Stimulated activated CD4-positive, alpha-beta T cell treated with anti-CD3 and anti-CD28 coated beads, TNF-alpha, amount 100 ng/mL, for 24 hours (primary cell): ENCODE measurements at places on chromosomes 5 and 9.

DNA sequence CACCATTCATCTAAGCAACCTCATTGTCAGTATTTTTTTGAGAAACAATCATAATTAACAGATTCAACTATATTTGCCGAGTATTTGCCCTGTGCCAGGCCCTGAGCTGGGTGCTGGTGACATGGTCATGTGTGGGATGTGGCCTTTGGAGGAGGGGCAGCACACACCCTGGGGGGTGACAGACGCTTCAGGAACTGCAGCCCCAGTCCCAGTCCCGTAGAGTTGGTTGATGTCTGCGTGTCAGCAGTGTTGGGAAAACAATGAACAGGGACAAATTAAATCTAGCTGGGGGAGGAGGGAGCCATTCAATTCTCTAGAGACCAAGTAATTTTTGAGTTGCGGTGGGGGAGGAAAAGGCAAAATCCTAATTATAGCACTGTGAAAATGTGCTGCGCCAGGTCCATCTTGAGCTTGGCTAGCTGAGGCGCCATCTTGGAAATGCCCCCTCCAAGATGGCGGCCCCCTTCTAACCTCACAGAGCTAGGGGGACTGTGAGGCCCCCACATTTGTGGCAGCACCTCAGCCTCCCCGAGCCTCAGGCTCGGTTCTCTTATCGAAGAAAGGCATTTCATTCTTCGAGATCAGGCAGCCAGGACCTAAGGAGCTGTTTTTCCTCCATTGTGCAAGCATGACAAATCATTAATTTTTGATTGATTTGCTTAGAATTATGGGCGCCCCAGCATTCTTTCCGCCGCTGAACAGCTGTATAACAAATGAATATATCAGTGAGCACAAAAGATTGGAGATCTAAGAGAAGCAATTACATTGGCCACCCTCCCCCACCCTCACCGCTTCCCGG lies 87.8 kb downstream of the ZNF618 start:
- DNase-seq, result no peak

GRCh38 chr9:13118313-13118712 lies 161.2 kb downstream of the MPDZ start:
- DNase-seq, result no peak

- no peak for DNase-seq
These were observed 855 bp downstream of the MCC start for GRCh38 chr5:113487416-113487780.

DNA sequence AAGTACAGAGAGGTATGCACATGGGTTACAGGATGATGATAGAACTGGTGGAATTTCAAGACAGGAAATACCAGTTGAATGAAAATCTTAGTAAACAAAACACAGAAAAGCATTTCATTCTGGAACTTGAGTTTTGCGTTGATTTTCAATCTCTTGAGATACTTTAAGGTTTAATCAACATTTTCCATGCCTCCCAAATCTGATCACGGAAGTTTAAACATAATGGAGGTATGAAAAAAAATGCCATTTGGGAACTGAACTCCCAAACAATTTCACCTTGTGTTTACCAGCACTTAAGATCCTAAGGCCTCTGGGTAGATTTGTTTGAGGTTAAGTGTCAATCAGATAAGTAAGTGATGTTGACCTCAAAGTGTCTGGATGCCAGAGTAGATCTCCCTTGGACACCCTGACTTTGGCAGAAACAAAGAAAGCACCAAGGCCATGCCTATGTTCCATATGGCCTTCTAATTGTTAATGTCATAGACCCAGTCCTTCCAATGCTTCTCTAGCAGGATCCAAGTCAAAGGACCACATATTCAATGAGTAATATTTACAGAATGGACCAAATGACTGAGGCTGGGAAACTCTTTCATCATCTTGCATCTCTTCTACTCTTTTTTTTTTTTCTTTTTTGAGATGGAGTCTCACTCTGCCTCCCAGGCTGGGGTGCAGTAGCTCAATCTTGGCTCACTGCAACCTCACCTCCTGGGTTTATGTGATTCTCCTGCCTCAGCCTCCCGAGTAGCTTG lies 216.9 kb downstream of the ARRDC3 start:
- no peak for DNase-seq

GRCh38 chr5:78718824-78719223 lies 70.3 kb upstream of the LHFPL2 start:
- DNase-seq, result no peak

DNA sequence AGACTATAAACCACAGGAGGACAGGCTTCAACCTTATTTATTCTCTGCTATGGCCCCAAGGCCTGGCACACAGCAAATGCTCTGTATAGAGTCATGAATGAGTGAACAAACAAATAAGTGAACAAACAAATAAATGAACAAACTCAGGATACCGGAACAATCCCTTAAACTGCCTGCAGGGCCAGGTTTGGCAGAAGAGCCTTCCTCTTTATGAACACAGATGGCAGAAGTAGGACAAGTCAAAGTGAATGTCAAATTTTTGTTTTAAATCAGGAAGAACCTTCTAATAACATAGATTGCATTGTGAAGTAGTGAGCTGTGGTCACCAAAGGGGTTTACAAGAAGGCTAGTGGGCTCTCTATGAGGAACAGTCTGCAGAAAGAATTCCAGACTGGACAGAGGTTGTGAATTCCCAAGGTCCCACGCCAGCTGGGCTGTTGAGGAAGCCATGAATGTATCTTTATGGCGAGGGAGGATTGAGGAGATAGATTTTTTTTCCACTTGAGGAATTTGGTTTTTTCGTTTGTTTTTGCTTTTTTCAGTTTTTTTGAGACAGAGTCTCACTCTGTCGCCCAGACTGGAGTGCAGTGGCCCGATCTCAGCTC lies 30.3 kb upstream of the STING1 start:
- no peak for DNase-seq

DNA sequence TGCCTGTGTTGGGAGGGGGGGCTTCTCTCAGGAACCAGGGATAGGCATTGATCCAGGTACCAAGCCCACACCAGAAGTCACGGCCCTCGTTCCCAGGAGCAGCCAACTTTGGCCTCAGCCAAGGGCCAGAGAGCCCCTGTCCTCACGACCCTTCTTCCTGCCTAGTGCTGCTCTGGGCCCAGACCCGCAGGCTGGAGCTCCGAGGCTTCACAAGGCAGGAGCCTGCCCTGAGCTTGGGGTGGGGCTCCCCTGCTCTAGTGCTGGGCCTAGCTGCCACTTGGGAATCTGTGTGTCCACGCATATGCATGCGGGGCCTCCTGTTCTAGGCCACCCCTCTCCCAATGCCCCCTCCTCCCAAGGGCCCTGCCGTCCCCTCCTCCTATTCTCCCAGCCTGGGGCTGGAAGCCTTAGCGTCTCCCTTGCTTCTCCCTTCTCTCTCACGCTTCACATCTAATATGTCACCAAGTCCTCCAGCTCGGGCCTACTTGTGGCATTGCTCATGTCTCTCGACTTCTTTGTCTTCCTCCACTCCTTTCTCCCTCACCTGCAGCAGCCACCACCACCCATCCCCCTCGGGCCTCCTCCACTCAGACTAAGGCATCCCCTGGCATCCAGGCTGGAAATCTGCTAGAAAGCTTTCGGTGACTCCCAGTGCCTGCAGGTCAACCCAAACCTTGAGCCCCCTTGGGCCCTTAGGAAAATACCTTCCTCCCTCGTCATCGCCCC lies 3.4 kb downstream of the UNC5A start:
- no peak for DNase-seq

DNA sequence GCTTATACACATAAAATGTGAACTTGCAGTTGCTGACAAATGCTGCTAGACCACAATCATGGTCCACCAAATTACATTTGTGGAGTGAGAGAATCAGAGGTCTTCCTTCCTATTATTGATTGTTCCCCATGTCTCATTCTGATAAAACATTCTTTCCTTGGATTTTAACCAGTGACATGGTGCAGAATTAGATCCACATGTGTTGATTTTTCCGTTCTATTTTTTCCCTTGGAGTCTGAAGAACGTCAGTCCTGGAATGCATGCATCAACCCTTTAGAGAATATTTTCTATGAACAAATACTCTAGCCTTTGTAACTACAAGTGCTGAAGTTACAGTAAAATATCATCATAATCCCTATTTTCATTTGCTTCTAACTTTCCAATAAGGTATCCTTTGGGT lies 170.7 kb upstream of the SPRY4 start:
- DNase-seq, result no peak

GRCh38 chr5:149198148-149198547 lies 56.9 kb downstream of the ABLIM3 start:
- DNase-seq, result no peak

GRCh38 chr9:72894342-72894741 lies 58.5 kb downstream of the ALDH1A1 start:
- DNase-seq, result no peak

- DNase-seq, result no peak
These were observed 4.7 kb downstream of the PGGT1B start for GRCh38 chr5:115257981-115258380.

DNA sequence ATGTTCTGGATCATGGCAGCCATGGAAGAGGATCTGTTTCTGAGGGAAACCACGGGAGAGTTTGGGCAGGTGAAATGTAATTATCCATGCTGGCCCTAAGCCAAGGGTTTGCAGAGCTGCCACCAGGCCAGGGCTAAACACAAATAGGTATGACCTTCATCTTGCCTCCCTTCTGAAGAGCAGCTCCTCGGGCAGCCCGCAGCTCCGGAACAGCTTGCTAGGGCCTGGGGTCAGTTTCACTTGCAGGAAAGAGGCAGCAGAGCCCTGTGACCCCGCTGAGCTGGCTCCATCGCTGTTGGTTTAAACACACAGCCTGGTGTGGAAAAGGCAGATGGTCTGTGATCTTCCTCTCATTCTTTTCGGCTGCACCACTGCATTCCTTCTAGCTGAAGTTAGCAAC lies 141.4 kb downstream of the TMEM38B start:
- DNase-seq, result no peak

DNA sequence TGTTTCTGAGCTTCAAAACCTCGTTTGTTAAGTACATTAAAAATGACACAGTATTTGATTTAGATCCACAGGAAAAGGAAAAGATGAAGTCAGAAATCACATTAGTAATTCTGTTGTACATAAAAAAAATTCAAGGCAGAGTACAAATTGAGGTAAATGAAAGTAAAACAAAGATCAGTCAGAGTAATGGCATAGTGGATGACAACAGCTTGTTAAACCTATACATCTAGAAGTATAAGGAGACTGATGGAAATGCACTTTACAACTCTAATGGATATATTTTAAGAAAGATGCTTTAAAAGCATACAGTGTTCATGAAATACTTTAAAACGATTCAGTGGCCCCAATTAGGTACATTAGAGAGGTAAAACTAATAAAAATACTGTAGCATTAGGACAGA lies 631.3 kb upstream of the SEMA6A start:
- no peak for DNase-seq

DNA sequence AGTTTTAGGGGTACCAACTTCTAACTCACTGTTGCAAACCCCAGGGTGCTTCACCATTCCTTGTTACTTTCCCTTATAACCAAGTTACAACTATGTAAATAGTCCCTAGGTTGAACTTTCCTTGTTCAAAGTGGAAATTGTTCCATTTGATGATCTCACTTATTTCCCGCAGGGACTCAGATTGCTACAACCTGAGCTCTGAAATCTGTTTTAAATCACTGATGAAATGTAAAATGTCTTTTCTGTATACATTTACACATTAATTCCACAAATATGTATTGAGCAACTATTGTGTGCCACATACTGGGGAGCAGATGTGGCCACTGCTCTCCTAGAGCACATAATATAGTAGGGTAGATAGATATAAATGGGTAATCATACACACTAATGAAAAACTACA lies 69.1 kb upstream of the TARS1 start:
- no peak for DNase-seq

DNA sequence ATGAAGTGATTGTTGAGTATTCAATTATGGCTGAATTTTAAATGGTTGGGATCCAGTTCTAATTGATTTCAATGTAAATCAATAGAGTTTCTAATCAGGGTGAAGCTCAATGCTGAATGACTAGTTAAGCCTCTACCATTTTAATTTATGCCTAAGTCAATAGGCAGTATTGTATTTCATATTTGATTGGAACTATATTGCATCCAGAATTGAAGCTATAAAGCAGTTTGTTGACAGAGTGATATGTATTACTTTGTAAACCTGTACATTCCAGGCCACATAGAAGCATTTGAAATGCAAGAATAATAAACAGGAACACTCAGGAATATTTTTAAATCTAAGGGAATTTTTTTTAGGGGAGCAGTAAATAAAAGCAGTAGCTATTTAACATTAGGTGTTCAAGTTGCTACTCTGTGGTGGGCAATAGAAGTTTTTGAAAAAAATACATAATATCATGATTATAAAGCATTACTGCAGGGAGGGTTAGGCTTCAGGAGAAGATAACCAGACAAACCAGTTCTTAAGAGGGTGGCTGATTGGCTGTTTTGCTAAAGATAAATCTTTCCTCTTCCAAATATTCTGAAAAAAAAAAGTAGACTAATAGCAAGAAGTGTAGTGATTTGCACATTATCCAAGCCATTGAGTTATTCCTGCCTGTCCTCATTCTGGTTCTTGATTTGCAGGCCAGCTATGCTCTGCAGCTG lies 492.0 kb upstream of the MEF2C start:
- DNase-seq, result no peak

DNA sequence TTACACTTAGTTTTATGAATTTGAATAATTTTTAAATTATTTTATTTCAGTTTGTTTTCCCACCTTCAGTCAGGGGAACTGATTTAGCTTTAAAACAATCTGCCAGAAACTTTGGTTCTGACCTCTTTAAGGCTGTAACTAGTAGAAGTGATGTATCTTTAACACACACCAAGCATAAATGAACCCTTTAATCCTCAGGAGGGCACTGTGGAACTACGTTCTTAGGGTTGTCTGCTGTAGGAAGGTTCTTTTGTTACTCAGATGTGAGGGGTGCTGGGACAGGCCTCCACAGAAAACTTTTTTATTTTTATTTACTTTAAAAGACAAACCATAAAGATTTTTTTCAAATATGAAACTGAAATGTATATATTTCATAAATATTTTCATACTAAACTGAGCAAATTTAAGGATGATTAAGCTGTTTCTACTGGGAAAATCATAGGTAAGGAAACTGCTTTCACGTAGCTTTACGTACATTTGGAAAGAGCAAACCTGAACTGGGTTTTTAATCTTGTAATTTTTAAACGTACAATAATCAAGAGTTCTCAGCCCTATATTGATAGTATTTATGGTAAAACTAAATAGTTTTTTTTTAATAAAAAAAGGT lies 5.3 kb downstream of the KLF4 start:
- DNase-seq, result no peak

- DNase-seq, result no peak
These were observed 5.9 kb downstream of the PIK3R1 start for GRCh38 chr5:68221488-68221887.

- DNase-seq, result no peak
These were observed 60.2 kb downstream of the KCNIP1 start for GRCh38 chr5:170563824-170564567.
